SK-N-DZ (cell line): ENCODE measurements at places on chromosomes 11 and 22.
A peak's percentile ranks its signal among the peaks of the same experiment; 100 is the strongest.

GRCh38 chr22:50326956-50327710 is at the start of gene DENND6B:
Gene DENND6B (minus strand): TSS chr22:50327012. CDS start chr22:50326988, 24 bp downstream.
- peak; percentile 71 for DNase-seq

DNA sequence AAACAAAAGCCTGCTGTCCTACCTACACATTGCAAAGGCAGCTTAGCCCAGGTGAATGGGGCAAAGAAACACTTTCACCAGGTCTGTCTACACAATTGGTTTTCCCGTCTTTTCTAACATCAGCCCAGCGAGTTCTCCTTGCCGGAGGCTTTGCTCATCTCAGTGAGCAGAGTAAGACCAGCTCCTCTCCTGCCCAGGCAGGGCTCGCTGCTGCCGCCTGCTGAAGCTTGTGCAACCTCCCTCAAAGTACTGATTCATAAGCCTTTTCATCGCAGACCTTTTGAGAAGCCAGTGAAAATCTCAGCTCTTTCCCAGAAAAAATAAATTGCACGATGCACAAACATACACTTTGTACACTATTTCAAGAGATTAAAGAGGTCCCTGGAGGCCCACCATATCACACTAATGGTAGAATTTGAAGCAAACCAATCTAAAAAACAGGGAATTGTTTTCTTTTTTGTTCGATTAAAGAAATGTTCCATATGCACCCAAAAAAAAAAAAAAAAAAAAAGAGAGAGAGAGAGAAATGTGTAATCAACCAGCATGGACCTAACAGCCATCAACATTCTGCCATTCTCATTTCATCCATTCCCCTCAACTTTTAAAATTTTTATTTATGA is 328.1 kb upstream of the MPPED2 start:
- peak; percentile 68 for DNase-seq

- DNase-seq: no peak
Observed at GRCh38 chr11:62880231-62880802, 379 bp upstream of the SLC3A2 start.

GRCh38 chr11:66222358-66223149 is 45.9 kb upstream of the RAB1B start:
- peak; percentile 94 for DNase-seq

DNA sequence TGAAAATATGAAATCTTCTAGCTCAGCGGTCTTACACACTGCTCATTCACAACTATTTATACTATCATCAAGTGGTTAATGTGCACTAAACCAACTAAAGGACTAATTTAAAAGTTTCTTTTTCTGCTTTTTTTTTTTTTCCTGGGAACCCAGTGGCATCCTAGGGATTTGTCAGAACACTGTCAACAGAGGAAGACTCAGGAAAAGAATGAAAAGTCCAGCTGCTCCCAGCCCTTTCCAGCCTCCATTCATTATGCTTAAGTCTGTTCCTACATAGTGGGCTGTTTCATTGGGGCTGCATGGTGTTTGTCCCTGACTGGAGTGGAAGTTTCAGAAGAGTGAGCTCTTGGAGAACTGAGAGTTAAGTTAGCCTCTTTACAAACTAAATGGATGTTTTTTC is 391.1 kb downstream of the AASDHPPT start:
- no peak for DNase-seq

DNA sequence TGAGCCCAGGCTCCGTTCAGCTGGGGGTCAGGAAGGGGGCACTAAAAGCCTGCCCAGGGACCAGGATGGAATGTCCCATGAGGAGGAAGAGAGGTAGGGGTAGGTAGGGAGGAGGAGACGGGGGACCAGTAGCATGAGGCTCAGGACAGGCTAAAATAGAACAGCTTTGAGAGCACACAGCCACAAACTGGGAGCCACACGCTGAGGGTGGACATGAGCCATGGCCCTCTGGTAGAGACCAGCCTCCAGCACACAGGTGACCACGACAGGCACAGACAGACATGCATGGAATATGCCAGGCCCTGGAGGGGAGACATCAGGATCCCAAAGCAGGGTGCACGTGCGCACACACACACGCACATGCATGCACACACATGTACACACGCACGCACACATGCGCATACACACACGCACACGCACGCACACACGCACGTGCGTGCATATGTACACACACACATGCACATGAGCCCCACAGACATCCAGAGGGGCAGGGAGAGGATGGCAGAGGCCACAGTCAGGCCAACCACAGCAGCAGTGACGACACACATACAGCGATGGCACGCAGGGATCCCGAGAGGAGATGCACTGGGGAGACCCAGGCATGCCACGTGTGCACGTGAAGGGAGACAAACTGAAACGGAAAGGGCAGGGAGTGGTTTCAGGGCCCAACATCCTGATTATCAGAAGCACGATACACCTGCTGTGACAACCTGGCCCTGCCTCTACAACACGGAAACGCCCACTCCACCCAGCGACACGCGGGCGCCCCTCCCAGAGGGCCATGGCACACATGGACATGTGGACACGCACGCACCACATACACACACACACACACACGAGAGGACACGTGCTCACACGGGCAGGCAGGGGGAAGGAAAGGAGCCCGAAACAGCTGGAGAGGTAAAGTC is 25.7 kb downstream of the LRRC10B start:
- DNase-seq: no peak
